Smooth muscle cell of the umbilical artery (primary cell): ENCODE measurements at places on chromosomes 3 and 15. TPM values are rescaled to one million over a fixed set of nuclear protein-coding genes. Genes with fewer than 3 reads are reported as not detected.

The MUSTN1 gene
- not detected in 2 replicates for total RNA-seq

The RAB6B gene
- total RNA-seq: 0.30 and 1.6 TPM in 2 replicates

The CHSY1 gene
- 71.3 and 76.2 TPM in 2 replicates for total RNA-seq

The WDR93 gene
- total RNA-seq: under 0.01 TPM in 1 of 2 replicates, not detected in the other

The HERC2 gene
- total RNA-seq: 43.9 and 75.8 TPM in 2 replicates

The C15orf62 gene
- under 0.01 and 0.05 TPM in 2 replicates for total RNA-seq

The FES gene
- total RNA-seq: 15.4 and 27.4 TPM in 2 replicates

The MYRIP gene
- 0.05 TPM in 1 of 2 replicates, not detected in the other for total RNA-seq

The ERICH6 gene
- total RNA-seq: not detected in 2 replicates

The EFHB gene
- total RNA-seq: 0.42 and 0.59 TPM in 2 replicates

The GATM gene
- total RNA-seq: 0.28 and 0.30 TPM in 2 replicates

The TMEM41A gene
- 9.5 and 13.4 TPM in 2 replicates for total RNA-seq

The LCTL gene
- 4.8 and 5.8 TPM in 2 replicates for total RNA-seq

The TIMP4 gene
- 1.8 and 2.1 TPM in 2 replicates for total RNA-seq

The CMTM8 gene
- not detected in 2 replicates for total RNA-seq

The ZNF662 gene
- total RNA-seq: 1.1 and 1.2 TPM in 2 replicates

The GASK1A gene
- total RNA-seq: 1.5 and 1.8 TPM in 2 replicates
